ENCODE measurements at places on chromosomes 2 and 18.

DNA sequence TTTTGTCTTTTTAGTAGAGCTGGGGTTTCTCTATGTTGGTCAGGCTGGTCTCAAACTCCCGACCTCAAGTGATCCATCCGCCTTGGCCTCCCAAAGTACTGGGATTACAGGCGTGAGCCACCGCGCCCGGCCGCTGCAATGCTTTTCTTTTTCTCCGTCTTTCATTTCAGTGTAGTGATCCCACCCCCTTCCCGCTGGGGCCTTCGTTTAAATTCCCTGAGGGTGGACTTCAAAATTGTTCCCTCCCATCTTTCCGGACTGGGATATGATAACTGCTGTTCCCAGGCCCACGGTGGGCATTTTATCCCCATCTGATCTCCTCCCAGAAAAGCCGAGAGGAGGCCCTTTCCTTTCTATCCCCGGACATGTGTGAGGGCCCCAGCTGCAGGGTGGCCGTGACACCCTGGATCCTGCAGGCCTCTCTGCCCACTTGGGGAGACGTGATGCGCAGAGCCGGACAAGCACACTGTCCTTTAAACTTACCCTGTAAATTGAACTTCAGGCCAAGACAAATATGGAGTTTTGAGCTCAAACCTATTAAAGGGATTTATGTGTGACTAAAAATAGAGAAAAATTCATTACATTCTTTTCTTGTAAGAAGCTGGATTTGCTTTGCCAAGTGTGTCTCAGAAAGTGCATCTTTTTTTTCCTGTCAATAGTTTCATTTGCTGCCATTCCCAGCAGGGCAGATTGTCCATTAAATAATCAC lies 54.5 kb upstream of the AFF3 start:
- DNase-seq, result no peak

GRCh38 chr2:241701149-241701398 lies 765 bp upstream of the ING5 start:
- DNase-seq, result peak; percentile 81

- peak; percentile 96 for DNase-seq
These were observed at the start of gene CSRNP3 for GRCh38 chr2:165469417-165469816. CSRNP3 (plus strand) TSS chr2:165469698; CDS start chr2:165595066, 125,368 bp downstream.

GRCh38 chr2:238286987-238287736 lies 1.2 kb downstream of the PER2 start:
- DNase-seq, result no peak

DNA sequence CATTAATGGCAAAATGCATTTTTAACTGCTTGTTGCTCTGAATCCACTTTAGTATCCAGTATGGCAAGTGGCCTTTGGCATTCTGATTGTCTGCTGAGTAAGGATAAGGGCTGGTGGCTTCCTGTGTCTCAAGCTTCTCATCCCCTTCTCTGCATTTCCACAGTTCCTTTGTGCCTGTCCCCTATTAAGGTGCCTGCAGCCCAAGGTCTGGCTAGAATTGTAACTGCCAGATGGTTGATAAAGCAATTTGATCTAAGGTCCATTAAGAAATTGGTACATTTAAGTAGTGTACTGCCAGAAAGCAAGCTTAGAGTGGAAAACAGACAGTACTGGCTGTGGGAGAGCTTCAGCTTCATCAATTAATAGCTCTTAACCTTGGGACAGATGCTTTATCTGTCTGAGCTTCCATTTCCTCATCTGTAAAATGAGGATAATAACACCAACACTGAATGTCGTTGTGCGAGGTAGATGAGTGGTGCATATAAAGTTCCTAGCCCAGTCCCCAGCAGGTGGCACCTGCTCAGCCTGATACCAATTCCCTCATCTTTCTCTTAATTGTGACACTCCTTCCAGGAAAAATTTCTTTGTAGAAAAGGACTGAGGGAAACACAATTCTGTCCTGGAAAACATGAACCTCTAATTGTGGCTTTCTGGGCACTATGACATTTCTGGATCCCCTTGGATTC lies 570.6 kb upstream of the GCFC2 start:
- no peak for DNase-seq

DNA sequence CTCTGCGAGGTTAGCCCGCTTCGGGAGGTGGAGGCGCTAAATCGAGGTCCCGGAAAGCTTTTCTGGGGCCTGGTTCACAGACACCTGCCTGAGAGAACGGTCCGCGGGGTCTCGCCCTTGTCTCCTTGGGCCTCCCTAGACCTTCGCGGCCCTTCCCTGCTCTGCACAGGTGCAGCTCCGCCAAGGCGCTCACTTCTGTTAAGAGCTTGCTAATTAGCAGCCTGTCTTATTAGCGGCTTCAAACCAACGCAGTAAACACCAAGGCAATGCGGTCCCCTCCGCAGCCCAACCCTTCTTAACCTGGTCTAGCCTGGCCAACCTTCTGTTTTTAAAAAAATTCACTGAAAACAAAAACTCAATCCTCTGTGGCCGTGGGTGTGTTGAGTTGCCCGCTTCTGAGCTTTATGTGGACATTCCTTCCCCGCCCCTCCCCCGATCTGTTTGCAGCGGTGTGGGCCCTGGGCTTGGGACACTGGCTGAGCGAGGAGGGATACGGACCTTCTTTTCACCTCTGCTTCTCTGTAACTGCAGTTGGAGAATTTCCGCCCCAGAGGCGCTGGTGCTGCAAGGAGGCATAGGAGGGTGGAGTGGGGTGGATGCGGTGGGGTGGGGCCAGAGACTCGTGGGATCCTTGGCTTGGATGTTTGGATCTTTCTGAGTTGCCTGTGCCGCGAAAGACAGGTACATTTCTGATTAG lies 3.4 kb upstream of the HOXD4 start:
- DNase-seq, result no peak

Data from NCI-H2081 treated with DMSO at 0.1 percent for 48 hours (cell line).